Activated naive CD4-positive, alpha-beta T cell treated with anti-CD3 and anti-CD28 coated beads, Interleukin-2, amount 50 U/mL, for 72 hours (primary cell): ENCODE measurements at places on chromosomes 12 and 14.

- no peak for DNase-seq
These were observed 12.6 kb upstream of the RNASE4 start for GRCh38 chr14:20671597-20672283.

DNA sequence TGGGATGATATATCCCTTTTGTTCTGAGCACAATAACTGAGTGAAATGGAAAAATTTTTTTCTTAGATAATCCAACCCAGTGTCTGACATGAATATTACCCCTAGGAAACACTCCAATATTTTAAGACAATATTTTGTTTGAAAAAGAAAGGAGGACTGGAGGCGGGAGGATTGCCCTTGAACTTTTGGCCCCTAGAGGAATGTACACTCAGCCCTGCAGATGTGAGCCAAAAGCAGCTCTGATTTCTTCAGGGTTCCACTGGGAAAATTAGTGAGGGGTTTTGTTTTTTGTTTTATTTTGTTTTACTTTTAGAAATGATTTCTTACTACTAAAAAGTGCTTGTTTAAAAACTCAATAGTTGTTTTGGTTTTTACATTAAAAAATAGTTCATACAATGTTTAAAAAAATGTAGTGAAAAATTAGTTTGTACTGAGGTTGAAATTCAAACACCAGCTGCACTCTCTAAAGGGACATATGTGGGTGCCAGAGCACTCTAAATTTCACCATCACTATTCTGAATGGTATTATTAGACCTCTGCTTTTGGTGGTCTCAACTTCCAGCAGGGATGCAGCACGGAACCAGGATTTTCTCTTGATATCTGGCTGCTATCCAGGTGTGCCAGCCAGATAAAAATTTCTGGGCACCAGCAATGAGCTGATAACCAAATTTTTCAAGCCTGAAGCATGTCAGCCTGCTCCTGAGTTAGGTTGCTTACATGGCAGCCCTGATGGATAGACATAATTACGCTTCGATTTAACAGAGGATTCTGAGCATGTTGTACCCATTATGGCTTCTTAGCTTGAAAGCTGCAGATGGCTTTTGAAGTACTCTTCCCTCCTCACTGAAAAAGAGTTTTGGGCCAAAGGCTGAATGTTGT lies 141.9 kb downstream of the ANO6 start:
- DNase-seq = no peak

GRCh38 chr14:61090432-61091216 lies 109.6 kb downstream of the SLC38A6 start:
- DNase-seq = no peak

GRCh38 chr12:70459786-70460185 lies 93.7 kb downstream of the KCNMB4 start:
- DNase-seq = no peak

DNA sequence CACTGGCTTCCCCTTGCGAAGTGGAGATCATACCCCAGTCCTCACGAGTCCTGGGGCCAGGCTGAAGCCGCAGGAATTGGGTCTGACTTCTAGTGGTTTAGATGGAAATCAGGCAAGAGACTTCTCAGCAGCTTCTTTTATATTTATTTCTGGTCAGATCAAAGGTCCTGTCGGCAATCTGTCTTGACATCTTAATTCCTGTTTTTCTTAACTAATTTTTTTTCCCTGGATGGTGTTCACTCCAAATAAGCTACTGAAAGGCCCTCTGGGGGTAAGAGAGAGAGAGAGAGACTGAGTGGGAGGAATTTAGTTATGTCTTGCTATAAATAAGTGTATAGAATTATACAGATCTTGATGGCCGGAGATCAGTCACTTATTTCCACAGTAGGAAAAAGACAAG lies 698.7 kb upstream of the TBX3 start:
- no peak for DNase-seq

DNA sequence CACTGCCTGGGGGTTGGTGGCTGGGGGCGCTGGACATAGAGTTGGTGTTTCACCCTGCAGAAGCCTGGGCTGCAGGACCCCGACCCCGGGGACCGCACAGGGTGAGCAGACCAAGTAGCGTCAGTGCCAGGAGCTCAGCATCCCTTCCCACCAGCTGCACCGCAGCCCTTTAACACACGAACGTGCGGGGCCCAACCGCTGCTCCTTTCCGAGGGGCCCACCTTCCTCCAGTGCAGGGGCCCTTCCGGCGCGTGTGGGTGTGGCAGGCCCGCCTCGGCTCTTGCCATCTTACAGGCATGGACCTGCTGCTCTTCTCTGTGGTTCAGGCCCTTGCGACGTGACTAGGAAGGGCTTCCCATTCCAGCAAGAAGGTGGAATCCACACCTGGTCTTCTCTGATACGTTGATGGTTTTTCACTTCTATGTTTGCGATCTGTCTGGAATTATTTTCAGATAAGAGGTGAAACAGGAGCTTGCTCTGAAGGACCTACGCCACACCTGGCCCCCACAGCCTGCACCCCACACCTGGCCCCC lies 47.8 kb downstream of the LRCOL1 start:
- DNase-seq = no peak

DNA sequence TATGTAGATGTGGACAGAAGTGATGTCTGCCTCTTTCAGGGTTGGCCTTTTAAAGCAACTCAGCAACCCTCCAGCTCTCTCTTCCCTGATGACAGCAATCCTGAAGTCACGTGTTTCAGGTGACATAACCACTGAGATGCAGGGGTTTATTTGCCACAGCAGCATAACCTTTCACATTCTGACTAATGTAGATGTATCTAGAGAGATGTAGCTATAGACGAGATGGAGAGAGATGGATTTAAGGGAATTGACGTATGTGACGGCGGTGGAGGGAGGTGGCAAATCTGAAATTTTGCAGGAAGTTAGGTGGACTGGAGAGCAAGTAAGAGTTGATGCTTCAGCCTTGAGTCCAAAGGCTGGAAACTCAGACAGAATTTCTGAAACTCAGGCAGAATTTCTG lies 126.0 kb downstream of the ZFP36L1 start:
- no peak for DNase-seq

DNA sequence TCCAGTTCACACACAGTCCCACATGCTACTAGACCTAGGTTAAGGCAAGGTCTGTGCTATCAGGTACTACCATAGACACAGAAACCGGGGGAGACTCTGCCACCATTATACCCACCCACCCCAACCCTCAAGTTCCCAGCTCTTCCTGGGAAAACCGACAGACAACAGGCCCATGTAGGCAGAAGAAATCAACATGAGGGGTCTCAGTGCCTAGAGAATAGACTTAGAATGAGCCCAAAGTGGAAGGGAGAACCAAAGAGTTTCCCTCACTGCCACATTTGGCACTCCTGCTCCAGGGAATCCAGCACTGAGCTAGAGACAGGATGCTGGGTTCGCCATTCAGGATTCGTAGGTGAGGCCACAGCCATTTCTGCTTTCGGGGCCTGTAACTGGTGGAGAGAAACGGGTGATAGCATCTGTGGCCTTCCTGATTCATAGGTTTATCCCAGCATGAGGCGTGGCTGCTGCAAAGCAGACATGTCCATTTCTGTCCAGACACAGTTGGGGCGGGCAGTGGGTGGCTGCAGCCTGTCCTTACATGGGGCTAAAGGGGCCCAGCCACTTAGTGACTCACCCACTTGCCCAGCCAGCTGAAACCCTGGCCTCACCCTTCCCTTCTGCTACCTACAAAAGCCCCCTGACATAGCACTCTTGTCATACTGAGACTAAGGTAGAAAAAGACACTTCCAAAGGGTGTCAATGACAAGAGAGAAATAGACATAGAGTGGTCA lies 69.4 kb downstream of the IRF2BPL start:
- DNase-seq = peak; percentile 83

DNA sequence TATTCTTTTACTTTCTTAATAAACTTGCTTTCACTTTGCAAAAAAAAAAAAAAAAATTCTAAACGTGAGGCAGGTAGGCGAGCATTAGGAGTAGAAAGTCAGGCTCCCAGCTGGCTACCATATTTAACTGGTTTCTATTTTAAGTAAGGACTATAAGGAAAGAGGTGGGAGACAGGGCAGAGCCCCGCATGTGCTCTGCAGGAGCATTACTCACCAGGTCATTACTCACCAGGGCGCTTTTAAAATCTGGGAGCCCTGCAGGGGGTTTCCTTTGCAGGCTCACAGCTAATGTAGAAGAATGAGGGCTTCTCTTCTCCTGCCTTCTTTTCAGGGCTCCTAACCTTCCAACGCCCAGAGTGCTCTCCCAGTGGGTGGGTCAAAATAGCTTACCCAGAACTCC lies 14.0 kb upstream of the DPF3 start:
- no peak for DNase-seq

- no peak for DNase-seq
These were observed 256.9 kb upstream of the RGS6 start for GRCh38 chr14:71675126-71675899.

GRCh38 chr12:21938879-21939278 lies 2.3 kb downstream of the ABCC9 start:
- DNase-seq = no peak

DNA sequence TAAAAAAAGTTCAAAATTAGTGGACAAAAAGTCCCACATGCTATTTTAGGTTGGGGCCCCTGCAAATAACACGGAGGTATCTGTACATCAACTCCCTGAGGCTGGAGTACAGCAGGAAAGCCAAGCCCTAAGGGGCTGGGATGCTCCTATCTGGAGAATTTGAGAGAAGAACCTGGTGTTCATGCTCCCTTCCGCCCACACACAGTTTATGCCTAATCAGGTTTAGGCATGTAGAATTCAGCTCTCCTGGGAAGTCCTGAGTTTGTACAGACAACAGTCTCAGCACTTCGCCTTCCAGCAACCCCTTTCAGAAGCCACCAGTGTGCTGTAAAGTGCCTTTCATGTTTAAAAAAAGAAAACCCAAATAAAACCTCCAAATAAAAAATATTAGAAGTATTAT lies 237.3 kb upstream of the GRIP1 start:
- DNase-seq = no peak

GRCh38 chr12:122752464-122753318 lies at the start of gene DENR:
Gene DENR, plus strand, starts transcription at chr12:122752824. Its CDS starts 878 bp downstream, at chr12:122753702.
- DNase-seq = peak; percentile 100

GRCh38 chr12:67996347-67996746 lies 7.1 kb downstream of the IFNG-AS1 start:
- no peak for DNase-seq

GRCh38 chr12:50677858-50678257 lies 86.0 kb upstream of the ATF1 start:
- no peak for DNase-seq

GRCh38 chr12:32136404-32136803 lies 29.8 kb downstream of the BICD1 start:
- DNase-seq = no peak

DNA sequence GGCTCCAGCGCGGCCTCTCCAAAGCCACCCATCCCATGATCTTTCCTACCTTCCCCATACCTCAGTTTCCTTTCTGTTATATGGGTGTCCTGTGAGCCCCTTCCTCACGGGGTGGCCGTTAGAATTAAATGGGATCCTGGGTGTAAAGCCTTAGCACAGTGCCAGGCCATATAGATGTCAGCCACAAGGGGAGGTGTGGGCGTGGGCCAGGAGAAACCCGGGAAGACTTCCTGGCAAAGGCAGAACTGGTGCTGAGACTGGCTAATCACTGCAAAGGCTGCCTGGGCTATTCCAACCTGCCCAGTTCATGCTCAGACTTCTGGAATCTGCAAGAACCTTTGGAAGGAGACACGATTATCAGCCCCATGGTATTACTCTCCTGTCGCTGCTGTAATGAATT lies 11.0 kb upstream of the NCOR2 start:
- no peak for DNase-seq

GRCh38 chr12:13595536-13596443 lies 385.6 kb downstream of the GRIN2B start:
- no peak for DNase-seq

DNA sequence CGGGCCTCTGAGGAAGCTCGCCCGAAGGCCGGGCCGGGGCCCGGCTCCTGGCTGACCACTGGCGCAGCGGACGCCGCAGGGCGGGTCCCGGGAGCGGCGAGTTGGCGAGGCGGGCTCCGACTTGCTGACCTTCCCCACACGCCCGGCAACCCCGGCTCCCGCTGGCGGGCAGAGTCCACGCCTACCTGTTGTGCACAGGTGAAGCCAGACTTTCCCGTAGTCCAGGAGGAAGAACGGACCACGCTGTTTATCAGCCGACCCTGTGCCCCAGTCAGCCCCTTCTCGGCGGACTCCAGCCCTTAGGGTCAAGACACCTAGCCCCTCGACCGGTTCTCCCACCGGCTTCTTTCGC lies 407 bp downstream of the HEATR5A start:
- DNase-seq = no peak

- DNase-seq = no peak
These were observed 291.5 kb downstream of the FUT8 start for GRCh38 chr14:65703996-65704395.

- no peak for DNase-seq
These were observed 8.2 kb upstream of the CLEC2A start for GRCh38 chr12:9940375-9940774.

DNA sequence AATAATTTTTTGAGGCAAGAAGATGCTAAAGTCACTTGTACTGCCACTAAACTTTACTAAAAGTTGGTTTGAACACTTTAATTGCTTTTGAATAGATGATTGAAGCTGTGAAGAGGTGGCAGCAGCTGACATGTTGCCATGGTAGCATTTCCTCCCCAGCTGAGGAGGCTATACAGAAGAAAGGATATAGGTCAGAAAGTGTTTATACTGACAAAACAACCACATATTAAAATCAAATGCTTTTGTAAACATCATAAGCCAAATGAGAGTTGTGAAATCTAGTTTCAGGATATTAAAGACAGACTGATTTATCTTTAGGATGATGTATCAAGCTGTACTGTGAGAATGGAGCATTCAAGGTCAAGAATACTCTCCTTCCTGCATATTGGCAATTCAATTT lies 41.7 kb downstream of the TSPAN19 start:
- no peak for DNase-seq

GRCh38 chr12:116607039-116607438 lies 47.9 kb downstream of the MAP1LC3B2 start:
- DNase-seq = no peak

DNA sequence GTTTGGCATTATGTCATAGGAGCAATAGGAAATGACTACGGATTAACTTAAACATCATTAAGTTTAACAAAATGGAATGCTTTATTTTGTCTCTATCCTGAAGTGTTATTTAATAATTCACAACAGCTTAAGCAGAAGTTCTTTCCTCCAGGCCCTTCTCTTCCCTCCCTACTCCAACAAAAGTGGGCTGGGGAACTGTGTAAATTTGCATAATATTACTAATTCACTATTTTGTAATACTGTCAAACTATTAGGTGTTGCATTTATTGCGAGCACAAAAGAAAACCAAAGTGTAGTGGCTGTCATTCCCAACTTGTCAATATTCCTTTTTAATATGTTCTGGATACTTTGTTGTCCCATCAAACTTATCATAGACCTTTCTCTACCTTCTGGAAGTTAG lies 69.8 kb downstream of the ATG14 start:
- no peak for DNase-seq

DNA sequence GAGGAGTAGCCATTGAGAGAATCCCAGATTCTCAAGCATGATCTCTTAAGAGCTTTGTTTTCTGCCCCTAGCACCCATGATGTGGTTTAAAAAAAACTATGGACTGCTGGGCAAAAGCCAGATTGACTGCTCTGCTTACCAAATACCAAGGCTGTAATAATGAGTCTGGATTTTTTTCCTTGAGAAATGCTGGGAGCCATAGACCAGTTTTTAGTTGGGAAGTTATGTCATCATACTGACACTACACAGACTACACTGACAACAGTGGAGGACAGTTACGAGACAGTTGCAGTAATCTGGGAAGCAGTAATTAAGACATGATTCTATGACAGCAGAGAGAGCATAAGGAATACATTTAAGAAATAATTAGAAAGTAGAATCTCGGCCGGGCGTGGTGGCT lies 35.8 kb downstream of the SPATA7 start:
- no peak for DNase-seq
